ENCODE measurements at places on chromosomes 6 and 20.

GRCh38 chr20:40323361-40323794 lies 365.7 kb downstream of the MAFB start:
- DNase-seq, result no peak

DNA sequence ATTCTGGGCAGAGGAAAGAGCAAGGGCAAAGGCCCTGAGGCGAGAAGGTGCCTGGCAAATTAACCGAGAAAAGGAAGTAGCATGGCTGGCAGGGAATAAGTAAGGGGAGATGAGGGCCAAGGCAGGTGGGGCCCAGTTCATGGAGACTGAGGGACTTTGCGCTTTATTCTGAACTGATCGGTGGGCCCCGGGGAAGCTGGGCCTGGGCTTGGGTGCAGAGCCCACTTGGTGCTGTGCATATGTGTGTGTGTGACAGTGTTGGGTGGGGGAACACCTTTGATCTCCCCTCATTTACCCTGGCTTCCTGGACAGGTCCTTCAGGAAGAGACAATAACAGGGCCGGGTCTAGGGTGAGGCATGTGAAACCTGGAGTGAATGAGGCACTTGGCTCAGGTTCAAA lies 2.9 kb upstream of the MDFI start:
- DNase-seq, result no peak

- DNase-seq, result no peak
These were observed 151.3 kb upstream of the QKI start for GRCh38 chr6:163263196-163263595.

DNA sequence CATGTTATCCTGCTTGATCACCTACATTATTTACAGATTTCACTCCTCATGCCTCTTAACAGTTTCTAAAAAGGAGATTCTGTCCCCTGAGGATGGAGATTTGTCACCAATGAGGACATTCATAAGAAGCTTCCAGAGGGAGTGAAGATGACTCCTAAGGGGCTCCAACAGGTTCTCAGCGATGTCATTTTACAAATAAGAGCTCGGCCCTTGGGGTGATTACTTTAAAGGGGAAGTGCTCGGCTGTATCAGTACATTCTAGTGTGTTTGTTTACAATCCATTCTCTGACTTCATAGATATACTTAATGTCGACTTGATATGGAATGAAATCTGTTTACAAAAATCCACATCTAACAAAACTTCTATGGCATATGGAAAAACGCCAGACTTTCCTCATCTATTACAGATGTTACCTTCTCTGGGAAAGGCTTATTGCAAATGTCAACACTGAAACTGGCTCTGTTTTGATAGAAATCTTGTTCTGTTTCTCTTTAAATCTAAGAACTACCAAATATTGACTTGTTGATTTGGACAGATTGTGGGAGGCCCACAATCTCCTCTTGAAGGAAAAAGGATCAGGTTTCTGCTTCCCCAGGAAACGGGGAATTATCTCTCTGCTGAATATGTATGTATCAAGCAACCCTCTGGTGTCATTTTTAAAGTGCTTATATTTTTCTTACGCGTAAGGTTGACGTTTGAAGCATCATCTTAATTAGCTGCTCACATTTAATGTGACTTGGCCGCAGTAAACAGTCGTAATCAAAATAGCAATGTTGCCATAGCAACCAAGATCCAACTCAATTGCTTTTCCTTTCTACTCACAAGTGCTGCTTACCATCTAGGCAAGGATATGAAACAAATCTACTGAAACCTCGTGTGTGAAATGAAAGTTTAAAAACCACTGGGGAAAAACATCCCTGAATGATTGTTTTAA lies 95.7 kb downstream of the SHLD1 start:
- DNase-seq, result no peak

DNA sequence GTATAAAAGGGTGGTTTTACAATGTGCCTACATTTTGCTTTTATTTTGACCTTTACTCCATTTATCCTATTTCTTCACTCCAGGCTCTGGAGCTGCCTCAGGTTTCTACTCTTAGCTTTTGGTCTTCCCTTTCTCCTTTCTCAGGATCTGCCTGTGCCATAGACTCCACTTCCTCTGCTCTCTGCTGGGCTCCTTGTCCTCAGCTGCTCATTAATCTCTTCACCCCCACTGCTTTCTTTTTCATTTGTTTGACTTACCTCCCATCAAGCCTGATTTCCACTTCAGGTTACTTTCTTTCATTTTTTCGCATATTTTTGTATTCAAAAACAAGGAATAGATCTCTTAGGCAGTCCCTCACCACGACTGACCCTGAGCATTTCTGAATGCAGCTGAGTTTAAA lies 106.8 kb downstream of the COL19A1 start:
- no peak for DNase-seq

- no peak for DNase-seq
These were observed 380.0 kb upstream of the FLRT3 start for GRCh38 chr20:14717134-14717999.

DNA sequence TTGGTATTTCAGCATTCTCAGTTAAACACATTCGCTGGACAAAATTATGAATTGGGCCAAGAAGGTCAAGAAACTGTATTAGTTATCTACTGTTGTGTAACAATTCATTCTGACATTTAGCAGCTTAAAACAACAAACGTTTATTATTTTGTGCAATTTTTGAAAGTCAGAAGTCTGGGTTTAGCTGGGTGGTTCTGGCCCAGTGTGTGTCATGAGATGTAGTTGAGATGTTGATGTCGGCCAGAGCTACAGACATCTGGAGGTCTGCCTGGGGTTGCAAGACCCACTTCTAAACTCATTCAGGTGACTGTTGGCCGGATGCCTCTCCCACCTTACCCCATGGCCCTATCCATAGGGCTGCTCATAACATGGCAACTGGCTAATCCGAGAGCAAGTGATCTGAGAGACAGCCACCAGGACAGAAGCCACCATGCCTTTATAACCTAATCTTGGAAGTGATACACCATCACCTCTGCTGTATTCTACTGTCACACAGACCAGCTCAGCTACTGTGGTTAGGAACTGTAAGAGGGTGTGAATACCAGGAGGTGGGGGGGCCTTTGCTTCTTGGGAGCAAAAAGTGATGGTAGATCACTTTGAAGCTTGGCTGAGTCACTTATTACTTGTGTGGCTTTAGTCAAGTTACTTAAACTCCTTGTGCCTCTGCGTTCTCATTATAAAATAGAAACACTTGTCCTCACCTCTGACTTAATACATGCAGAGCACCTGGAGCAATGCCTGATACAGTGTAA lies 217.0 kb upstream of the MYLIP start:
- no peak for DNase-seq

- DNase-seq, result no peak
These were observed 309.4 kb upstream of the SOX4 start for GRCh38 chr6:21284166-21284565.

DNA sequence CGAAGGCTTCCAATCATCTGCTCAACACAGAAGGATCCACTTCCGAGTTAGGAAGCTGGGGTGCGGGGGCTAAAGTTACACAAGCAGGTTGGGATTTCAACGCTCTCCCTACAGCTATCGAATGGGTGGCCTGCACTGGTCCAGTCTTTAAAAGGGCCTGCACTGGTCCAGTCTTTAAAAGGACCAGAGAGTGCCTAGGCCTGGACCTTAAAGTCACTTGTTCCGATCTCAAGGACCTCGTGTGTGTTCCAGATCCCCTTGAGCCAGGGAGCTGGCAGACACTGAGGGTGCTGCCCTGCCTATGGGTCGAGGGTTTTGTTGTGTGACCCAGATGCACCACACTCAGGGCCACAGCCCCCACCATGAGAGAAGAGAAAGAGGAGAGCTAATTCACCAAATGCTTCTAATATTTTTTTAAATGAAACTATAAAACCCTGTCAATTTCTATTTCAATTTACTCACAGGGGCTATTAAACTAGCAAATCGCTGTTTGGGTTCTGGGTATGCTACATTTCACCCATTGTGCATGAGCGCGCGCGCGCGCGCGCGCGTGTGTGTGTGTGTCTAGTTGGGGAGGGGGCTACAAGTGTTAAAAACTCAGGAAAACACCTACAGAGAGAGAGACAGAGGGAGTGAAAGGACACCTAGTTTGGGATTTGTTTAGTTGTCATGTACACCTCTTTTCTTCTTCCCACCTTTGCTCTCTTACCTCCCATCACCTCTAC lies 7.5 kb downstream of the TFAP2B start:
- no peak for DNase-seq

GRCh38 chr20:32777177-32777956 lies 15.2 kb downstream of the DNMT3B start:
- DNase-seq, result no peak

DNA sequence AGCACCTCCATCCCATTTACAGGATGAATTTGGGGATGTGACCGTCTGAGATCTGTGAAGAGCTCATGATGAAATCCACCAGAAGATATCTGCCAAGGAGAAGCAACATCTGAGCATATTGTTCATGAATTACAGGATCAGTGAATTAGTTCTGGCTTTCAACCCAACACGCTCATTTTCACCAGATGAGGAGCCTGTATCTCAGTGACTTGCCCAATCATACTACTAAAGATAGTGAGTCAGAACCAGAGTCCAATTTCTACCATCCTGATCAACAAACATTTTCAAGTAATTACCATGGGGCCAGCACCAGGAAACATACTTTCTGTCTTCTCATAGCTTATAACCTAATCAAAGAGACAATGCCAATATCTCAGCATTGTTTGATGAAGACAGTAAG lies 116.6 kb downstream of the ZDHHC14 start:
- DNase-seq, result no peak

DNA sequence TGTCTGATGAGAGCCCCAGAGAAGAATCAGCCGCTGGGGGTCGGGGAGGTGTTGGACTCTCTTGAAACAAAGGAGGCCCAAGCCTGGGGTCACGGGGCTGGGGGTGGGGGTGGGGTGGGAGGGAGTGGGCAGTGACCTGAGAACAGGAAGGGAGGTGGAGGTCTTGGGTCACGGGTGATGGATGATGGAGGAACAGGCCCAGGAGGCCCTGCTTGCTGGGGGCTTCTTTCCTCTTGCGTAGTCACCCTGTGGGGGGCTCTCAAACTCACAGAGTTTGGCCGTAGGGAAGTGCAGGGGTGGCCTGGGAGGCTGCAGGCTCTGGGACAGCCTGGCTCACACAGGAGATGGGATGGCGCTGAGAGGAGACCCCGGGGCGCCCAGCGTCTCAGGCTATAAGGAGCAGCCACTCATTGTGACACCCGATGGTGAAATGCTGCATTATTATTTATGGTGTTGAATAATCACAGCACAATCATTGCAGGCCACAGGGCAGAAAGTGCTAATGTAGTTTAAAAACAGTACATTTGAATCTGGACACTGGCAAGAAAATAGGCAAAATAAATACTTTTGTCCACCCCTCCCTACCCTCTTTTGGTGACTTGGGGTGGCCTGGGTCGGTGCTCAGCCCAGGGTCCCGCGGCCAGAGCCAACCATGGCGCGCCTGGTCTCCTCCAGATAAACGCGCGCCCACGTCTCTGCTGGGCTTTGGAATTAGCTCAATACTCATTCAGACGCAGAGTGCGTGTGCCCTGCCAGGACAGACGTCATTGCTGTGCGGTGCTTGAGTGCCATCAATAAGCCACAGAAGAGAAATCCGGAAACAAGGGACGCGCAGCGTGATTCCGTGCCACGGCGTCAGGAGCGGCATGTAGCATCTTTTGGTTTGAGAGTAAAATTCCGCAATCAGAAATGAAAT lies 27.3 kb upstream of the BHLHE23 start:
- DNase-seq, result no peak

GRCh38 chr20:8132484-8133309 lies 631 bp downstream of the PLCB1 start:
- no peak for DNase-seq

GRCh38 chr6:30071081-30071818 lies 4.3 kb downstream of the PPP1R11 start:
- no peak for DNase-seq

- DNase-seq, result no peak
These were observed 55.9 kb upstream of the C20orf144 start for GRCh38 chr20:33606118-33606771.

- DNase-seq, result peak; percentile 53
These were observed 2.7 kb upstream of the PAX1 start for GRCh38 chr20:21702553-21703470.

GRCh38 chr6:6717953-6718352 lies 129.4 kb downstream of the LY86 start:
- DNase-seq, result no peak

DNA sequence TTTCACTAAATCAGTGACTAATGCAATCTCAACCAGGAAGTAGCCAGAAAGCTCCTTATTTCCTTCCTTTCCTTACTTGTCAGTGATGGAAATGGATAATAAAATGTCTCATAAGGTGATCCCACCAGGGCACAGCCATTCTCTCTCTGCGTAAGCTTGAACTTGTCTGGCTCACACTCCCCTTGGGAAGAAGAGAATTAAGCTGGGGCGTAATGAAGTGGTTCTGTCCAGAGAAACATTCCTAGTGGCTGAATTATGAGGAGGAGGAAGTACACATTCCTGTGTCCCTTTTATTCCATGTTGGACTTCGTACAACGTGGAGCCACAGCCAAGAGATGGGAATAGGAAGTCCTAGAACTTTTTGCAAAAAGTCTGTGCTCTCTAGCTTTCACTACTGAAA lies 93.7 kb downstream of the MTHFD1L start:
- no peak for DNase-seq

DNA sequence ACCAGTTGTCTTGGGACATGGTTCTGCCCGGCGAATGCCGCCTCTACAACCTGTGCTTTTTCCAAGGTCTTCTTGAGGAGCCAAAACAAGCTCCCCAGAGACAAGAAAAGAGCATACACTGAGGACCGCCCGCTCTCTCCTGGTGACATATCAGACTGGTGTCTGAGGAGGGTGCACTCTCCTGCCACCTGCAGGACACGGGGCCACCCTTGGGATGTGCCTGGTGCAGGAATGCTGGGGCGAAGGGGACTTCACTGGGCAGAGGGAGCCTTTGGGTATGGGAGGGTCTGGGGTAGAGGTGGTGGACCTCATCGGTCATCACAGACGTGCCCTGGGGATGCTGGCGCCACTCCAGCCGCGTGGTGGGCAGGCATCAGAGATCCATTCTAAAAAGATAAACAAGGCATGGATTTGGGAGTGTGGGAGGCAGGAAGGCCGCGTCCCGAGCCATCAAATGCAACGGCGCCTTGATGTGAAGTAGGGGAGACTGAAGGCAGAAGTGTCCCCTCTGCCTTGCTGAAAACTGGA lies 163.3 kb downstream of the CD83 start:
- DNase-seq, result peak; percentile 27

- peak; percentile 38 for DNase-seq
These were observed at the start of gene CALHM5 for GRCh38 chr6:116511424-116512110. Gene CALHM5 (plus strand): TSS chr6:116511639. CDS start chr6:116511697, 58 bp downstream.

GRCh38 chr20:24664266-24664986 lies 195.0 kb downstream of the SYNDIG1 start:
- no peak for DNase-seq

GRCh38 chr6:134602123-134602522 lies 284.2 kb upstream of the SGK1 start:
- no peak for DNase-seq

DNA sequence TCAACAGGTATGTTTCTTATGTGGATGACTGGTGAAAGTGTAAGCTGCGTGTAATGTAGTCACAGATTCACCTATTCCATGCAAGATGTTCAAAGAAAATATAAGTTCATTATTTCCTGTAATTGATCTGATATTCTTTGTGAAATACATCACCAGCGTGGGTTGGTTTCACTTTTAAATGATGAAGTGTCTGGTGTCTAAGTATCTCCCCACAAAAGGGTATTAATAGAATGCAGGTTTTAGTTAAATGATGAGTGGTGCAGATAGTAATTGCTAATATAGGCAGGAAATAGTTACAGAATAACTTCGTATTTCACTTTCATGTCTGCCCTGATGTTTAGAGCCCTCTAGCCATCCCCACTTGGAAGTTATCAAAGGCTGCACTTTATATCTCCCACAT lies 22.2 kb downstream of the PGBD1 start:
- DNase-seq, result no peak

GRCh38 chr6:100022847-100023246 lies 28.8 kb upstream of the MCHR2 start:
- no peak for DNase-seq

GRCh38 chr20:58618351-58619076 lies 32.6 kb upstream of the STX16 start:
- DNase-seq, result no peak

Data from K562 (cell line).